ENCODE measurements at places on chromosomes 2 and 18. TPM values are rescaled to one million over a fixed set of nuclear protein-coding genes. Genes with fewer than 3 reads are reported as not detected.
A peak's percentile ranks its signal among the peaks of the same experiment; 100 is the strongest.

DNA sequence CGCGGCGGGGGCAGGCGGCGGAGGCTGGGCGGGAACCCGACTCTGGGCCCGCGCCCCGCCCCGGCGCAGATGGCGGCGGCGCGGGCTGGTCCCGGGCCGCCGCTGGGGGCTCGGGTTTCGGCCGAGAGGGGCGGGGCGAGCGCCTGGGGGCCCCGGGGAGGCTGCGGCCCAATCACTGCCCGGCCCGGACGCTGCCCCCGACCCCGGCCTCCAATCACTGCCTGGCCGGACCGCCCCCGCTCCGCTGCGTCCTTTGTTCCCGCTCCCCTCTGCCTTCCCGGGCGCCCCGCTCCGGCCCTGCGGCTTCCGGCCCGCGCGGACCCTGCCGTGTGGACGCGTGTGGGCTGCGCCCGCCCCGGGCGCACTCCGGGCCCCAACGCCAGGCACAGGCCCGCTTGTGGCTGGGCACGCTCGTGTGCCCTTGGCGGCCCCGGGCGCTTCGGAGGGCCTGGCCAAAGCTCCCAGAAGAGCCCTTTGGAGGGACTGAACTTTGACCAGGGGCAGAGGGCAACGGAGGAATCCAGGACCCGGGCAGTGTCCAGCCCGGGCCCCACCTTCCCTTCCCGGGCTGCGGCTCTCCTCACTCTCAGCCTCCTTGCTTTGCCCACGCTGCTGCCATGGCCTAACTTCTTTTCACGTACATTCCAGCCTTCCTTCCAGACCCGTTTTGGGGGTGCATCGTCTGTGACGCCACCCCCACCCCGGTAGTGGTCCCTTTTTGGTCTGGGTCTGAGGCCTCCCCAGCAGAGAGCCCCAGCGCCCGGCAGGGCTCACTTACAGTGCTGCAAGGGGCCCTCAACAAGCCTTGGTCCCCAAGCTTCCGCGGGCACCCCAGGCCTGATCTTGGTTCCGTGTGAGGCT, 27.1 kb upstream of the PTMA start:
- peak; percentile 76 for DNase-seq

DNA sequence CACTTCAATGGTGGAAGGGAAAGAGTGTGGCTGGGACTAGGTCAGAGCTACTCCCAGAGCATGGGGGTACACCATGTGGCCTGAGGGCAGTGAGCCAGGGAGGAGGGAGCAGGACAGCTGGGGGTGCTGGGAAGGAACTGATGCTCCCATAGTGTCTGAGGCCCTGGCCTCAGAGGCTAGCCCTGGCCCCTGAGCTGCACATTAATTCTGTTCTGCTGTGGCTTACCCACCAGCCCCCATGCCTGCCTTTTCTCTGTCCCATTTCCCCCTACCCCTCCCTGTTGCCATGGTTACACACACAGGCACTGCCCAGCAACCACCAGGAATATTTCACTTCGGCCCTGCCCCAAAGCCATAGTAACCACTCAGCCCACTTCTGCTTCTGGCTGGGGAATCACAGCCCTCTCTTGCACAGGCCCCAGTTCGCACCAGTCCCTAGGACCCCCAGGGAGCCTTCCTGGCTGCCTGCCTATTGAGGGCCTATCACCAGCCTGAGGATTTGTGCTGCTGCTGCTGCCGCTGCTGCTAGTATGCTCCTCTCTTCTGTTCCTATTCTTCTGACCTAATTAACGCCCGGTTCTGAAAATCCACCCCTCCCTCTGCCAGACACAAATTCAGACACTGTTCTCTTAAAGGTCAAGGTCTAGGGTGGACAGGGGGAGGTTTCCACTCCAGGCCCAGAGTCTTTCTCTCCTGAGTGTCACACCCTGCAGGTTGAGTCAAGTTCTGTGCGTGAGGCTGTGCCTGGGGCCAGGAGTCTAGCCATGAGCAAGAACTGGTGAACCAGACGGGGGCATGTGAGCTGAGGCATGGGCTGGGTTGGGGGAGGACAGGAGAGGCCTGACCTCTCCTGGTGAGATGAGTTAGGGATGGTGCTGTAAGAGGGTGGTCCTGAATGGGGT, 87.1 kb upstream of the MCFD2 start:
- DNase-seq, result peak; percentile 69

- DNase-seq, result no peak
Observed at GRCh38 chr2:150595803-150596470, 108.5 kb upstream of the RND3 start.

GRCh38 chr18:48049757-48050156, 119.3 kb upstream of the SMAD2 start:
- DNase-seq, result no peak

- no peak for DNase-seq
Observed at GRCh38 chr2:237603049-237603717, 12.6 kb upstream of the RAB17 start.

- DNase-seq, result no peak
Observed at GRCh38 chr2:136245211-136245610, 127.3 kb upstream of the CXCR4 start.

Gene UGT1A4
- not detected for total RNA-seq
